NT2/D1 (cell line): ENCODE measurements at places on chromosomes 11 and 22.

DNA sequence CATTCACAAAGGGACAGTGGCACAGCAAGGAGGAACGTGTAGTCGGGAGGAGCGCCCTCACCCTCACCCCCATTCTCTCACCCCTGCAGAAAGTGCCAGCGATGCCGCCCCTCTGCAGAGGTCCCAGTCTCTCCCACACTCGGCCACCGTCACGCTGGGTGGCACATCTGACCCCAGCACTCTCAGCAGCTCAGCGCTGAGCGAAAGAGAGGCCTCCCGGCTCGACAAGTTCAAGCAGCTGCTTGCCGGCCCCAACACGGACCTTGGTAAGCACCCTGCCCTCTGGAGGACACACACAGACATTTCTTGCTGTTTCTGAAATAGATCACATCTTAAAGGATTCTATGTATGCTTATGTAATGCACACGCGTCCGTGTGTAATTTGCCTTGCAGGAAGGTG lies 34.9 kb downstream of the TBC1D22A start:
- DNase-seq, result no peak

- no peak for DNase-seq
Observed at GRCh38 chr11:128497061-128497775, 90.1 kb downstream of the ETS1 start.

- DNase-seq, result no peak
Observed at GRCh38 chr22:23117891-23118646, 23.7 kb downstream of the RSPH14 start.

GRCh38 chr11:63621071-63621470 lies 6.8 kb upstream of the PLAAT3 start:
- no peak for DNase-seq

DNA sequence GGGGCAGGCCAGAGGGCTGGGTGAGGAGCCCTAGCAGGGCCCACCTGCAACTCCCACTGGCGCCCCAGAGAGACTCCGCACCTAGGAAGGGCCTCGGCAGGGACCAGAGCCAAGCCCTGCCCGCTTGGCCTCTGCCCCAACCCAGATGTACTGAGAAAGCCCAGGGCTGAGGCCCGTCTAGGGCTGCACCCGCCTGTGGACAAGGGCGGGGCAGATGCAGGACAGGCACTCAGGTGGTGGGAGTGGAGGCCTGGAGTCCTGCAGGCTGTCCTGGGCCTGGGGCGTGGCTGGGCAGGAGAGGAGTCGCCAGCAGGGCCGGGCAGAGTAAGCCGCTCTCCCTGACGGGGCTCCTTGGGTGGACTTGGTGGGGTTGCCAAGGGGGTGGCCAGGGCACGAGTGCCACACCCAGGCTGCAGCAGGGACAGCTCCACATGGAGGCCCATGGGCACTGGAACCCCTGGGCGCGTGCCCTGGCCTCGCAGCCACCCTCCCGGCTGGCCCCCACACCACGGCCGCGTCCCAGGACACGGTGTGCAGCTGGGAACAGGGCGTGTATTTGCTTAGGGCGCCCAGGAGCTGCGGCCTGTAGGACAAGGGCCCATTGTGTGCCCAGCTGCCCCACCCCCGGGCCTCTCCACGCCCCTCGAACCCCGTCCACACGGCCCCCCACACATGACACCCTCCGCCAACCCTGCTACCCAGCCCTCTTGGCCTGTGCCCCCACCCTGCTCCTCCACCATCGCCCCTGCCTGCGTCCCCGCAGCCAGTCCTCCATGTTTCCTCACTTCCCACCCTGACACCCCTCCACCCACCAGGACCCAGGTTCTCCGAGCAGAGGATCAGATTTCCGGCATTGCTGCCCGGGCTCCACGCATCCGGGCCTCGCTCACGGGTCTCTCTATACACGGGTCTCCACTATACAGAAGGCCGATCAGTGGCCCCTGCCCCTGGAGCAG lies 11.3 kb upstream of the PIM3 start:
- no peak for DNase-seq

- no peak for DNase-seq
Observed at GRCh38 chr22:22388090-22388489, 120.5 kb downstream of the ZNF280B start.

GRCh38 chr22:38355275-38355674 lies 38.0 kb upstream of the CSNK1E start:
- no peak for DNase-seq

GRCh38 chr11:117019871-117020270 lies 78.4 kb downstream of the SIK3 start:
- no peak for DNase-seq

- no peak for DNase-seq
Observed at GRCh38 chr11:12827929-12828812, 153.9 kb downstream of the TEAD1 start.

DNA sequence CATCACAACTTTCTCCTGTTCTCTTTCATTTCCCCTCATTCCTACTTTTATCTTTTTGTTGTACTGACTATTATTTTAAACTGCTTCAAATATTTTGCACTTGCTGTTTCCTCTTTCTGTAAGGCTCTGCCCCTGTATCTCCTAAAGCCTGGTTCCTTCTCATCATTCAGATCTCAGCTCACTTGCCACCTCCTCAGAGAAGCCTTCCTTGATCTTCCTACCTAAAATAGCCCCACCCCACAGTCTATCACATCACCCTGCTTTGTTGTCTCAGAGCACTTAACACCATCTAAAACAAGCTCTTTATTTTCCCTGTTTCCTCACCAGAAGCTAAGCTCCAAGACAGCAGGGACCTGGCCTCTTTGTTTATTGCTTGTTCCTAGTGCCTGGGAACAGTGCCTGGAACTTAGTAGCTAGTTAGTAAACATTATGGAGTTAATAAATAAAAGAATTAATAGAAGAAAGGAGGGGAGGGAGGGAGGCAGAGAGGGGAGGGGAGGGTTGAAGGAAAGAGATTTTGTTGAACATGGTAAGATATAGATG lies 2.5 kb upstream of the STK33 start:
- DNase-seq, result no peak

DNA sequence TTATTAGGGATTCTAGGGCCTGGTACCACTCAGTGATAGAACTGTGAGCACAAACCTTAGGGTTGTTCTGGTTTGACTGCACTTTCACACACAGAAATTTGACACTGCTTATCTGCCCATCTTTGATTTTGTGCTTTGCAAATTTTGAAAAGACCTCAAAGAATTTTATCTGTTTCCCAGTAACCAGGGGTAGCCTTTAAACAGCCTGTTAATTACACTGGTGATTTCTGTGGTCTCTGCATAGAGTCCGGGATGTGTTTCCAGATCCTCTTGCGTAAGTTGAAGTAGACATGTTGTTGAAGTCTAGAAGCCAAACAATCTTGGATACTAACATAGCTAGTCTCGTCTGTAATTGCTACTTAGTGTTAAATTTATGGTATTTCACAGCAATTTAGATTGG lies 75.3 kb downstream of the C22orf31 start:
- DNase-seq, result no peak

- no peak for DNase-seq
Observed at GRCh38 chr22:49008682-49009235, 818.9 kb downstream of the BRD1 start.

DNA sequence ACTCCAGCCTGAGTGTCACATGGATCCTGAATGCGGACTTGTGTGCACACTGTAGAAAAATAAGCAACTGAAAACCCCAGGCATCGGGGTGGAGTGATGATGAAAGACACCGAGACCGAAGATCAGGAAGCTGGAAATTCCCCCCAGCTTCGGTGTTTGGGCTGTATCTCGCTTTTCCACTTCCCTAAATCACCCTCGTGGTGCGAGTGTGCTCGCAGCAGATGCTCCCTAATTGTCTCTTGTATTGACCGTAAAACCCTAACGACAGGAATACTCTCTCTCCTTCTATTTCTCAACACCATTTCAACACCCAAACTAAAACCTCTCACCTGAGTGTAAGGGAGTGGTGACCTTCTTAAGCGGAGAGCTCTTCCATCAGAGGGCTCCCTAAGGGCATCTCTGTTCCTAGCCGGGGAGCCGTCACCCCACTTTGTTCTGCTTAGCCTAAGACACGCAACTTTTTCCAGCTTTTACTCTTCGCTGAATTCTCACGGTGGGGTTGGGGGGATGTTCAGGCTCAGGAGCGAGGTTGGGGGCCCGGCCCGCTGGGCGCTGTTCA lies 635 bp upstream of the GRK3 start:
- no peak for DNase-seq

DNA sequence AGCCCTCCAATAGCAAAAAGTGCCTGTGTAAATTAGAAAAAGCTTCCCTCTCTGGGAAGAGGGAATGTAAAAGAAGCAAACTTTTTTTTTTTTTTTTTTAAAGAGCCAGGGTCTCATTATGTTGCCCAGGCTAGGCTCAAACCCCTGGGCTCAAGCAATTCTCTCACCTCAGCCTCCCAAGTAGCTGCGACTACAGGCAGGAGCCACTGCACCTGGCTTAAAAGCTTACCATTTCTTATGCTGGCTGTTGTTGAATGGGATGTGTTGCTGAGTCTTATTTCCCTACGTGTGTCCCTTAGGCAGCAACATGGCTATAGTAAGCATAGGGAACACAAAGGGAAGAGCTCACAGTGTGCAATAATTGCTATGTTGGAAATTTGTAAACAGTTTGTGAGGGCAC lies 225.5 kb upstream of the CCDC90B start:
- no peak for DNase-seq

DNA sequence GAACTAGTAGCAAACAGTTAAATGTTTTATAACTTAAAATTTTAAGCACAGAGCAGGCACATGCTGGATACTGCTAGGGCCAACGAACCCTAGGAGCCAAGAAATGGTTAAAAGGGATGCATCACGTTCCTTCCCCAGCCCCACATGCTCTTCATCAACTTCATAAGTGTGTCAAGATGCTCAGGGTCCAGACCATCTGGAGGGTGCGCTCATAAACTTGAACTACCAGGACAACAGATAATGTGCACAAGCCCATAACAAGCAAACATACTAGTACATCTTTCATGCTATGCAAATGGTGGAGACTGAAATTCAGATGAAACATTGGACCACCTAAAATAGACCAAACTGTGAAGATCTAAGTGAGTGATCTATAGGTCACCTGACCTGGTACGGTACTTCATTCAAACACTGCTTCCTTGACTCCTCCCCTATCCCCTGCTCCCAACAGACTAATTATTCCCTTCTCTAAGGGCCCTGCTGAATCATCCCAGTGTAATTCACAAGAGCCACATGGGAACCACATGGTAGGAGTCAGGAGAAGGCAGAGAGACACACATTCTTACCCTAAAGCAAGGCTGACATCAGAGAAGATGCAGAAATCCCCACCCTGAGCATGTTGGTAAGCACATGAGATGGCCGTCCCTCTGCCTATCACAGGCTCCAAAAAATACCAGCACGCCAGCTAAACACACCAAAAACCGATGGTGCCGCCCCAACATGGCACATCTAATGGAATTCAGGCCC lies 83.9 kb downstream of the ETS1 start:
- no peak for DNase-seq

GRCh38 chr22:30602049-30602448 lies 4.9 kb upstream of the TCN2 start:
- no peak for DNase-seq

DNA sequence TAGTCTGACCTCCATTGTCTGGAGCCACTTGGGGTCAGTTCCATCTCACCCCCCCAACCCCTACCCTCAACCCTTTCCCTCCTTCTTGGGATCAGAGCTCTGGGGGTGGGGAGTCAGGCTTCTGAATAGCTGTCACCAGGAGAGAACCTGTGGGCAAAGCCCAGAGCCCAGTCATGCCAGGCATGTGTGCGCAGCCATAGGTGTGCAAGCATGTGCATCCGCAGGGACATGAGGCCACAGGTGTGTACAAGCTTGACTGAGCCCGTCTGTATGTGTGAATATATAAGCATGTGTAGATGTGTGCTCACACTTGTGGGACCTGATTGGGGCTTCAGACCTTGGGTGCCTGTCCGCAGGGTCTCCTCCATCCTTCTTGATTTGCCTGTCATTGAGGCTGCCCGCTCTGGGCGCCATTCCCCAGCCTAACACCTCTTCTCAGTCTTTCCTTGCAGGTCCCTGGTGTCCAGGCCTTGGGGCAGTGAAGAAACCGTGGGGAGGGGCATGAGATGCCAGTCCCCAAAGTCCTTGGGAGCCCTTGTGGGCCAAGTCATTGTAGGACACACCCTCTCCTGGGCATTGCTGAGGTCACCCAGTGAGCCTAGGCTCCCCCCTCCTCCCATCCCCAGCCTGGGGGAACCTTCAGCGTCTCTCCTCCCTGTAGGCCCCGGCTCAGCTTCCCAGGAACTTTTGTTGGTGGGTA lies 9.0 kb downstream of the ATG16L2 start:
- no peak for DNase-seq

GRCh38 chr22:39991159-39991860 lies 3.4 kb upstream of the FAM83F start:
- DNase-seq, result no peak

DNA sequence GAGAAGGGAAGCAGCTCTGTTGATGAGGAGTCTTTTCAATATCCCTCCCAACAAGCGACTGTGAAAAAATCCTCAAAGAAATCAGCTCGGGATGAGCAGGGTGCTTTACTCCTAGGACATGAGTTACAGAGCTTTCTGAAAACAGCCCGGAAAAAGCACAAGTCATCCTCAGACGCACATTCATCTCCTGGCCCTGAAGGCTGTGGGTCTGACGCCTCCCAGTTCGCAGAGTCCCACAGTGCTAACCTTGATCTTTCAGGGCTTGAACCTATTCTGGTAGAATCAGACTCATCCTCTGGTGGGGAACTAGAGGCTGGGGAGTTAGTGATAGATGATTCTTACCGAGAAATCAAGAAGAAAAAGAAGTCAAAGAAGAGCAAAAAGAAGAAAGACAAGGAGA lies 7.7 kb downstream of the HMGXB4 start:
- DNase-seq, result no peak

GRCh38 chr11:61119571-61119970 lies 17.3 kb downstream of the CD5 start:
- DNase-seq, result no peak

DNA sequence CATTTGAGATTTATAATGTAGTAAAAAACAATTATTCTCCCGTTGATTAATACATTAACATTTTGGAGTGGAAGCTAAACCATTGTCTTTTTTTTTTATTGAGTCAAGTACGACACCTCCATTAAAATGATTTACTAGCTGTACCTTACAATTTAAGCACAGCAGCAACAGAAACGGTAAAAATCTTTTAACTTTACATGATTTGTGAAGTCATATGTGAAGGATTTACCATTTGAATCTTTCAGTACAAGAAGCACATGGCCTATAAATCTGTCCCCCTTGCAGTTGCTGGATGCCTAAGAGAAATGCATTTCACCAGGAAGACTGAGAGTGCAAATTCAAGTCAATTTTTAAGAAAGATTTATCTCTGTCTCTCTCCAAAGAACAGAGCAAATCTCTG lies 324.6 kb downstream of the CADM1 start:
- no peak for DNase-seq
